ENCODE measurements at places on chromosomes 1 and 21. TPM values are rescaled to one million over a fixed set of nuclear protein-coding genes. Genes with fewer than 3 reads are reported as not detected.

The TCHHL1 gene
- total RNA-seq = not detected

The RIIAD1 gene
- not detected for total RNA-seq

The MXRA8 gene
- total RNA-seq = 0.30 TPM

DNA sequence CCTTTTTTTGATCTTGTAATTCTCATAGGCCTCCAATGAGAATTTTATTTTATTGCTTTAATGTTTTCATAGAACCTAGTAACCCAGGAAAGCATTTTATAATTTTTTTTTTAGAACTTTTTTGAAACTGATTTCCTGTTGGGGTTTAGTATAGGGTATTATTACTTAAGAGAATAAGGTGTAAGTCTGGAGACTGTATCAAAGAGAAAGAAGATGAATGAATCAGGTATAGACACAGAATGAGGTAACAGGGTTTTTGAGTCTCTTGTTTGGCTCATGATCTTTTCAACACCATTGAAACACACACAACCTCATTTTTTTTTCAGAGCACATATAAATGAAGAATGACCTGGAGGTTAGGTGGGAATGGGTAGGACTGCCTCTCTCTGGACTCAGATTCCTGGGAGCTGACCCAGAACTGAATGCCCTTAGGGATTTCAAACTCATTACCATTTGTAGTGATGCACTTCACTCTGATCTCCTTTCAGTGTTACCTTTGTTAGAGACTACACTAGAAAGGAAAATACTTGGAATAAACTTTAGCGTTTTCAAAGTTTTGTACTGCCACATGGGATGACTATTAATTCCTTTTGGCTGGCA lies 51.0 kb downstream of the EPB41 start:
- peaks cover 10% of the 10 kb centered on the region for H3K36me3 ChIP-seq
- H3K27ac ChIP-seq = no peak overlapping the region
- peaks cover 43% of the 10 kb centered on the region for H3K4me1 ChIP-seq
- no peak for DNase-seq

GRCh38 chr1:184222652-184223052 lies 164.2 kb upstream of the C1orf21 start:
- H3K4me3 ChIP-seq = no peak overlapping the region
- no peak overlapping the region for H3K27ac ChIP-seq
- H3K4me1 ChIP-seq = no peaks in the 10 kb centered on the region
- no peaks in the 10 kb centered on the region for H3K27me3 ChIP-seq
- no peaks in the 10 kb centered on the region for H3K36me3 ChIP-seq

DNA sequence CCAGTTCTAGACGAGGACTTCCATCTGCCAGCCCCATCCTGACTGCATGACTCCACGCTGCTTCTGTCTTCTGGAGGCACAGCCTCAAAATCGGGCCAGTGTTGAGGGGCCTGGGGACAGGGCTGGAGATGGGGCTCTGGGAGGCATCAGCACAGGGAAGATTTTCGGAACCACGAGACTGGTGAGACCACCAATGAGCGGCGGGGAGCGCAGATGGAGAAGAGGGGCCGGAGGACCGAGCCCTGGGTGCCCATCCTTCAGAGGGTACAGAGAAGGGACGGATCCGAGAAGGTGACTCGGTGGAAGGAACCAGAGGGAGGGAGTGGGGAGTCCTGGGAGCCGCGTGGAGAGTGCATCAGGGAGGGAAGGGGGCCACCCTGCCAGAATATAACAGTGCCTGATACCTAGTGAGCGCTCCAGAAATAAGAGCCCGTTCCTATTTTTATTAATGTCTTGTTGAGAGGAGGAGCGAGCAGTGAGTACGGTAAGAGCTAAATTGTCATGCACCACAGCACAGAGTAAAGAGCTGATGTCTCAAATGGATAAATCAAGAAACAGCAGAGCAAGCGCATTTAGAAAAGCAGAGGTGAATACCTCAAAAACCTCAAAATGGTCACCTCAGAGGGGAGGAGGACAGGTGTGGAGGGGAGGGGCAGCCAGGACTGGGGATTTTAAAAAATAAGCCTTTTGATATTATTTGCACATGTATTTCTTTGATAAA lies 26.2 kb upstream of the KIF26B start:
- H3K36me3 ChIP-seq = no peaks in the 10 kb centered on the region
- no peak for DNase-seq
- no peak overlapping the region for H3K27ac ChIP-seq
- no peaks in the 10 kb centered on the region for H3K4me1 ChIP-seq
